ENCODE measurements at places on chromosomes 7 and 10.
A peak's percentile ranks its signal among the peaks of the same experiment; 100 is the strongest.

DNA sequence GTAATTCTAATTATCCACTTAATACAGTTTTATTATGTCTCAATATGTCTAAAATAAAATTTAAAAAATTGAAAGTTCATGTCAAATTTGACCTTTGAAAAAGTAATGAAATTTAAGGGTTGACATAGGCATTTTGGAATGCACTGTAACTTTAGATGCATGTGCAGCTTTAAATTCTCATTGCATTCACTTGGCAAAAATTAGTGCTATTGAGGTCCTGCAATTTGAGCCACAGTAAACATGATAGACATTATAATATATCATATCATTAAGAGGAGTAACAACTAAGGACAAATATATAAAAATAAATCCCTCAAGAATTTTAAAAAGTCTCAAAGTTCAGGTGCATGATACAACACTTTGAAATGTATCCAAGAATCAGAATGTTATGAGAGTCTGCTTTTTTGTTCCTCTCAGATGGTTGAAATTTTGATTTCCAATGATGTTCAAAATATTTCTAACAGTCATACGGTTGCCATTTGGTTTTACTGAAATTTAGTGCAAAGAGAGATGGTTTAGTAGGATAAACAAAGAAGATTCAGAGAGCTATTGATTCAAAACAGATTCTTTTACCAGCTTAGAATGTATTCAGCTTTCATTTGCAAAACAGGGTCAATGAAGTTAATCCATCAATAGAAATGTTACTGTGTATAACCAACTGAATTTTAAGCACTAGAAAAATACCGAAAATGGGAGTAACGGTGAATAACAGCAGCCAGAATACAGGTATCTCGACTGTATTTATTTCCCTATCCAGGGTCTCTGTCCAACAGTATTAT lies 71.8 kb downstream of the SEMA3A start:
- no peak for DNase-seq
- H3K4me3 ChIP-seq: peak overlapping the region; percentile 2
- no peaks in the 10 kb centered on the region for H3K27me3 ChIP-seq
- H3K36me3 ChIP-seq: peaks cover 2% of the 10 kb centered on the region
- H3K4me1 ChIP-seq: peaks cover 22% of the 10 kb centered on the region
- H3K27ac ChIP-seq: peak overlapping the region; percentile 81

DNA sequence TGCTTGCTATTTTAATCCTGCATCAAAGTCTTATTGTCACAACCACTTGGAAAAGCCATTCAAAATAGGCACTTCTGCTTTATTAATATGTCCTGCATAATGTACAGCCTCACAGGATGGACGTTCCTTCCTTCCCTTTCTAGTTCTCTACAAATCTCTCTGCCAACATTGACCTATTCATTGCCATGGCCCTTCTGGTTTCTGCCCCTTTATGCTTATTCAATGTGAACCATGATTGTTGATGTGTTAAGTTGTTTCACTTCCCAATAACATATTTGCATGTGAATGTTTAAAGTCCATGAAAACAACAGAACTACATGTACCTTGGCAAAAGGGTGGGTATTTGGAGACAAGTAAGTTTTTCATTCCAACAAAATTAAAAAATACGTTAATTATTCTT lies 45.7 kb downstream of the COL28A1 start:
- no peak for DNase-seq
- no peaks in the 10 kb centered on the region for H3K27me3 ChIP-seq
- H3K4me3 ChIP-seq: no peak overlapping the region
- no peak overlapping the region for H3K27ac ChIP-seq
- H3K36me3 ChIP-seq: no peaks in the 10 kb centered on the region
- peaks cover 5% of the 10 kb centered on the region for H3K4me1 ChIP-seq

GRCh38 chr10:102085336-102085735 lies 20.2 kb downstream of the HPS6 start:
- no peaks in the 10 kb centered on the region for H3K4me1 ChIP-seq
- no peak overlapping the region for H3K27ac ChIP-seq
- DNase-seq: no peak
- H3K36me3 ChIP-seq: peaks cover 2% of the 10 kb centered on the region
- H3K4me3 ChIP-seq: no peak overlapping the region

DNA sequence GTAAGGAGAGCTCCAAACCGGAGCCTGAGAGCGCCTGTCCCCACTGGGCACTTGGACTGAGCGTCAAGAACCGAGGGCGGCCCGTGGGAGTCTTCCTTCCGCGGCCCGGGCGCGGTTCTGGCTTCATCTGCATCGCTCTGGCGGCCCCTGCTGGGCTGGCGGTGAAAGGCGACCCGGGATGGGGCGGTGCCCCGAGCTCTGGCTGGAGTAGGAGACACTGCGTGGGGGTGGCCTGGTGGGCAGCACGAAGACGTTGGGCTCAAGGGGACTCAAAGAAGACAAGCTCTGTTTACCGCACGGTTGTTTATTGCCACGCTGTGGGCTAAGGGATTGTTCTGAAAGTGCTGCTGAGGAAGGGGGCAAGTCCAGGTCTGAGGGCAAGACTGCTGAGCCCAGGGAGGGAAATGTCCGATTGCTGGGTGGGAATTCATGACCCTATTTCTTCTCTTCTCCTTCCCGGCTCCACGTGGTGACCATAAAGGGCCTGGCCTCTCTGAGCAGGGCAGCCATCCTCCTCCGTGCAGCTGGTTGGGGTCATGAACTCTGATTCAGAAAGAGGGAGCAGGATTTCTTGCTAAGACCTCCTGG lies 29.8 kb downstream of the PLAU start:
- peaks cover 12% of the 10 kb centered on the region for H3K4me1 ChIP-seq
- no peaks in the 10 kb centered on the region for H3K36me3 ChIP-seq
- H3K27me3 ChIP-seq: no peaks in the 10 kb centered on the region
- peak overlapping the region; percentile 96 for H3K27ac ChIP-seq

DNA sequence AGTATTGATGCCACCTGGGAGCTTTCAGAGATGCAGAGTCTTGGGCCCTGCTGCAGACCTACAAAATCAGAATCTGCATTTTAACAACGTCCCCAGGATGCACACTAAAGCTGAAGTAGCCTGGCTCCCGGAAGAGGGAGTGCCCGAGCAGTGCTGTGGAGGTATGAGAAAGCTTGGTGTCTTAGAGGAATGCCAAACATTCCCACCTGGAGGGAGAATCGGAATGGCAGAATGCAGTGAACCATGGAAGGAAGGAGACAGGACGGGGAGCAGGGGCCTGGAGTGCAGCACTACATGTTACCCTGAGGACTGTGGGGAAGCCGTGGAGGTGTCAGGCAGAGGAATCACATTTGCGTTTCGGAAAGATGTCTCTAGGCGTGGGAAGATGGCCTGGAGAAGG lies 90.9 kb downstream of the AOAH start:
- H3K36me3 ChIP-seq: no peaks in the 10 kb centered on the region
- no peak for DNase-seq
- peaks cover 22% of the 10 kb centered on the region for H3K4me1 ChIP-seq
- H3K4me3 ChIP-seq: no peak overlapping the region
